ENCODE measurements at places on chromosomes 1 and 21.

DNA sequence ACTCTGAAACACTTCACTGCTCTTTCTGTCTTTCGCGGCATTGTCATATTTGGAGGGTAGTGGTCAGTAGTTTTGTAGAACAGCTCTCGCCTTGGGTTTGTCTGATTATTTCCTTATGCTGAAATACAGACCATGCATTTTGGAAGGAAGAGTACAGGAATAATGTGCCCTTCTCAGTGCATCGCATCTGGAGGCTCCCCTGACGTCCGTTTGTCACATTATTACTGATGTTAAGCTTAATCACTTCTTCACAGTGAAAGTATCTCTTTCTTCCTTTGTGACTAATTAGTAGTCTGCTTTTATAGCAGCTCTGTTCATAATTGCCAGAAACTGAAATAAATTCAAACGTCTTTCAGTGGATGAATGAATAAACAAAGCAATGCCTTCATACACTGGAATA, 85.7 kb upstream of the CXADR start:
- no peak for DNase-seq

GRCh38 chr21:42266971-42267556, 48.1 kb downstream of the ABCG1 start:
- DNase-seq, result no peak

GRCh38 chr1:107748531-107748930, 216.4 kb downstream of the VAV3 start:
- no peak for DNase-seq

GRCh38 chr1:183449223-183449770, 23.0 kb upstream of the SMG7 start:
- DNase-seq, result no peak
